Mesenteric fat pad (tissue), 1 donor: ENCODE measurements at places on chromosomes 5 and 9.

GRCh38 chr5:87097664-87098063, 170.0 kb upstream of the RASA1 start:
- no peak for DNase-seq

- no peak for DNase-seq
Measured at GRCh38 chr5:102583276-102584124, 84.7 kb upstream of the SLCO6A1 start.

DNA sequence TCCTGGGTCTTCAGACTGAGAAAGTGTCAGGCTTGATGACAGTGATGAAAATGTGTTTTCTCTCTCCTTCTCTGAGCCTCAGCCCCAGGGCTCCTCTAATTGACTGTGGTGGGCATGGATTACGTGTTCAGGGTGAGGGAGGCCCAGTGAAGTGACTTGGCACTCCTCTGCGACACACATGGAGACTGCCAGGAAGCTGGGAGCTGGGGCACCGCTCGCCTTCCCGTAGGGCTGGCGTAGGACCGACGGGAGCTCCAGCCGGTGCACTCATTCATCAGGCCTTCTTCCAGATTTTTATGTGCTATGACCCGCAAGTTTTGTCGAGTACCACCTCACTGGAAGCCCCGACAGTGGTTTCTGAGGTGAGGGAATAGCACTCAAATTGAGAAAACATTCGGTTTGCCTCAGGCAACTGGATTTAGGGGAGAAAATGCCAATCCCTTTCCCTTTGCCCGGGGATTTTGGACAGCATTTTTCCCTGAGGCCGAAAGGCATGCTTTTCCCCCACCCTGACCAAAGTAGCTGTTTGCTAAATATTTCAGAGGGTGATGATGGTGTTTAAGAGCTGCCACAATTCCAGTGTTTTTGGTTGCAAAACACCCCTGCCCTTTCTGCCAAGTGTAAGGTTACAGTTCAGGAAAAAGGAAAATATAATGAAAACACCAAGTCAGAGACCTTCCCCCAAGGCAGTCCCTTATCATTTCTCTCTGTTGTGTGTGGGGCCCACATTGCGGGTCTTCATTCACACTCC, 83.7 kb downstream of the PCSK5 start:
- no peak for DNase-seq

- no peak for DNase-seq
Measured at GRCh38 chr9:16527573-16527972, 342.9 kb downstream of the BNC2 start.

DNA sequence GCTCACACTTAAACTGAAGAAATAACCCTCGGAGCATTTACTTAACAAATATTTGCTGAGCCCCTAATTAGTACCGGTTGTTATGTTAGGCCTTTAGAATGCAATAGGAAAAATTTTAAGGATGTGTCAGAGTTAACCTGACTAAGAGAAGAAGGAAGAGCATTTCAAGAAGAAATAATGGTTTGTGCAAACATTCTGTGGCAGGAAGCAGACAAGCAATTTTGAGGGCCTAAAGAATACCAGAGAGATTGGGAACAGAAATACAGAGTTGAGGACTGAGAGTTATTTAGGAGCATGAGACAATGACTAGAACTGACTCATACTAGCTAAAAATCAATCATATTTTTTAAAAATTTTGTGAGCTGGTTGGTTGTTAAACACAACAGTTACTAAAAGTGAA, 218.8 kb downstream of the PRR16 start:
- no peak for DNase-seq

DNA sequence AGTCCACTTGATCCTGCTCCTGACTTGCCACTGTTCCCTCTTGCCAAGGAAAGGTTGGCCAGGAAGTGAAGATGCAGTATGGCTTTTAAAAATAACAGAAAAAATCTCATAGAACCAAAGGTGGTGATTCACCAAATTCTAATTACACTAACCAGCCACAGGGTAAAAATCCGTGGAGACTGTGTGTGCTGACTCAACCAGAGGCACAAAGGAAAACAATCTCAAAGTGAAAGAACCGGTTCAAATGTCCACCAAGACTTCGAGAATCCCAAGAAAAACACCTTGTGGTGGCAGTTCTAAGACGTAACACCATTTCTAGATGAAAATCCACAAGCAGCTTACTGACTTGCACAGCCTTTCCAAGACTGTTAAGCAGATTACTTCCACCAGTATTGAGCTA, 279.1 kb downstream of the TLE1 start:
- no peak for DNase-seq

GRCh38 chr5:115624994-115625393, 842 bp downstream of the TMED7 start:
- no peak for DNase-seq

DNA sequence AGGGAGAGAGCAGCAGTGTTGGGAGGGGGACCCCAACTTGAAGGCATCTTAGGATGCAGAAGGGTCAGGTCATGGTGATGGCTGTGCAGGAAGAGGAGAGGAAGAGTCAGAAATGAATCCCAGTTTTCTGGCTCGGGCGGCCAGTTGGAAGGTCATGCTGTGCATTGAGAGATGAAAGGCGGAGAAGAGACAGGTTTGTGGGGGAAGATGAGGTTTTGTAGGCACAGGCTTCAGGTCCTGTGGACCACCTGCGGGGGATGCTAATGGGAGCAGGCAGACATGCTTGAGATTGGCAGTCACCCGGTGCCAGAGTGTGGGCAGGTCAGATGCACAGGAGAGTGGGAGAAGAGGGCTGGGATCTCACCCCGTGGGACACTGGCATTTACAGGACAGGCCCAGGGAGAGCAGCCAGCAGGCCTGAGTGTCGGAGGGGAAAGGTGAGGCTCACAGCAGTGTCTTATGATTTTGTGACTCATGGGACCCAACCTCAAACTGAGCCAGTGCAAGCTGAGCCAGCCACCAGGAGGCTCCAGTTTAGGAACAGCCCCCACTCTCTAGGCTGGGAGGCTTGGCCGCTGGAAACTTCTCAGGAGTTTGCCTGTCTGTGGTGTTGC, 17.5 kb downstream of the STXBP1 start:
- DNase-seq = no peak

DNA sequence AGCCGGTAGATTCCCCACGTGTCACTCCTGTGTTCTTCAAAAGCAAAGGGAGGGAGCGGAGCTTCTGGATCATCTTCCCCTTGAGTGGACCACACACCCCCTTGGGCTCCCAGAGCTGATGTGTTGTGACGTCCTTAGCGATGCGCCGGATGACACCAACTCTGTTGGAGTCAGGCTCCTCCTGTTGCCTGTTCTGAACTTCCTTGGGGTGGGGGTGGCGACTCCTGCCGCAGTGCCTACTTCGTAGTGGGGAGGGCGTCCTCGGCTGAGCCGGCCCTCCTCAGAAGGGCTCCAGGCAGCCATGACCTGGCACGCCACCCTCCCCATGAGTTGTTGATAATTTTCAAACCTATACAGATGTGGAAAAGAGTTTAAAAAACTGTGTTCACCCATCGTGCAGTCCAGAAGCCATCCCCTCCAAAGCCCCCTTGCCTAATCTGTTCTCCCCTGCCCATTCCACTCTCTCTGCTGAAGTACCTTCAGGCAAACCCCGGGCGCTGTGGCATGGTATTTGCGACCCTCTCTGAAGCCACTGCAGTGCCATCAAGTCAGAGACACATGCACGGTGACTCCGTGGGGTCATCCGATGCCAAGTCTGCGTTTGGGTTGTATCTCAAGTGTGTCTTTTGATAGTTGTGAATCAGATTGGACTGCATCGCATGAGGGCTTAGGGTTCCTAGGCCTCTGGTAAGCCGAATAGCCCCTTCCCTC, 16.7 kb downstream of the EXOC3 start:
- DNase-seq = peak; percentile 73

DNA sequence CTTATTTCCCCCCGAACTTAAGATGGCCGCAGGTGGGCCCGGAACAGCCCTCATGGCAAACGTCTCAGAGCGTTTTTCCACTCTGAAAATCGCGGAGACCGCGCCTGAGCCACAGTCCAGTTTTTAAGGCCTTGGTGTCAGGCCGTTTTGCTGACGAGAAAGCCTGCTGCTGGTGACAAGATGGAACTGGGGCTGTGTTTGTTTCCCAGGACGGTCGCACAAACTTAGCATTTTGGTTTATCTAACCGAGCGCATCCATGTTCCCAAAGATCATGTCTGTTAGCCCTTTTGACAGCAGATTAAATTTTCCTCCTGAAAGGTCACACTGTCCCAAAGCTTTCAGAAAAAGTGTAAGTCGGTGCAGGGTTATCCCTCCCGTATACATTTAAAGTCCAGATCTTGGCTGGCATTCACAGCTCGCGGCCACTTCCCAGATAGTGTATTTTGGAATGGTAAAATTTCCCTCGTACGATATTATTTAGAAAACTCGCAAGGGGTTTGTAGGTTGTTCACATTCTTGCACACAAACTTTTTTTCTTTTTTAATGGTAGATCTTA, 812 bp downstream of the SREK1 start:
- peak; percentile 90 for DNase-seq

DNA sequence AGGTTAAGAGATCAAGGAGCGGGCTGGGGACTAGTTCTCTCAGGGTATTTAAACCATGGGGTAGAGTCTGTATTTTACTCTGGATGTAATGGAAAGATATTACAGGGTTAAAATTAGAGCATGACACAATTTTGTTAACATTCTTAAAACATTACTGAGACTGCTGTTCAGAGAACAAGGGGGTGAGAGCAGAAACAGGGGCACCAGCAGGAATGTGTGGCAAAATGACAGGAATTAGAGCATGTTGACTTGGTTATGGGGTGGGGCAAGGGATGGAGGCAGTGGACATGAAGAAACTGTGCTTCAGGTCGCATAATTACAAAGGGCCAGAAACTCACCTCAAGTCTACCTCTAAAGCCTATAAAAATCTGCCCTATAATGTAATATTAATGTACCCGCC, 75.0 kb downstream of the TMEM232 start:
- DNase-seq = no peak

DNA sequence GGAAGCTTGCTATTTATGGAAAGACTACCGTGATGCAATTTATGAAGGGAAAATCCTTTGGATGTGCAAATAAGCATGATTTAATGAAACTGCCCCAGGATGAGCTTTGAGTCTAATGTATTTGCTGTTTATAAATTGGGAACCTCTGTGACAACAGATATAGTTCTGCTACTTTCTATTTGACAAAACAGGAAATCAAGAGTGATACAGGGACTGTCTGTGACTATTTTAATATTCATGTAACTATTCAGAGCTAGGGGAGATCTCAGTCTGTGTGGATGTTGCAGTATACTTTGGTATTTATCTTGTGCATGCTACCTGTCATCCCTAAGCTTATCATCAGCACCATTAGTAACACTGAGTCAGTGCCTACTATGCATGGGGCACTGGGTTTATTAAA, 132.1 kb downstream of the PDZD2 start:
- DNase-seq = no peak

DNA sequence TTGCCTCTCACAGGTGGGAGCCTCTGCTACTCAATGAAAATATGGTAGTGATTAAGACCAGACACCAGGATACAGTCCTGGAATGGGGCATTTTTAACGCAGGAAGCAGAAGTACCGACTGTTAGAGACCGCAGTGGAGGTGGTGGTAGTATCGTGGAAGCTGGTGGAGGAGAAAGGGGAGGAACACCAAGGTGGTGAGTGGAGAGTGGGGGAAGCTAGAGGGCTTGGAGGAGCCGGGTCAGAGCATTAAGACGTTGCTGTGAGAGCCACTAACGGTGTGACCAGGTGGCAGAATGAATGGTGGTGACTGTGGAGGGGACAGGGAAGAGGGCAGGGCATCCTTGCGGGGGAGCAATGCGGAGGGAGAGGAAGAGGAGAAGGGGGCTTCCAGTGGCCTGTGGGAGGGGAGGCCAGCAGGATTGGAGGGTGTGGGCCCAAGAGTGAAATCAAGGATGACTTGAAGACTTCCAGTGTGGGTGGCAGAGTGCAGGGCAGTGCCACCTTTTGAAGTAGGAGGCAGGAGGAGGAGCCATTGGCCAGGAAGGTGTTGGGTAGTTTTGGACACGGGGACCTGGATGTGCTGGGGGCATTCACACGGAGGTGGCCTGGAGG, 1.6 kb upstream of the UBAC1 start:
- DNase-seq = no peak

DNA sequence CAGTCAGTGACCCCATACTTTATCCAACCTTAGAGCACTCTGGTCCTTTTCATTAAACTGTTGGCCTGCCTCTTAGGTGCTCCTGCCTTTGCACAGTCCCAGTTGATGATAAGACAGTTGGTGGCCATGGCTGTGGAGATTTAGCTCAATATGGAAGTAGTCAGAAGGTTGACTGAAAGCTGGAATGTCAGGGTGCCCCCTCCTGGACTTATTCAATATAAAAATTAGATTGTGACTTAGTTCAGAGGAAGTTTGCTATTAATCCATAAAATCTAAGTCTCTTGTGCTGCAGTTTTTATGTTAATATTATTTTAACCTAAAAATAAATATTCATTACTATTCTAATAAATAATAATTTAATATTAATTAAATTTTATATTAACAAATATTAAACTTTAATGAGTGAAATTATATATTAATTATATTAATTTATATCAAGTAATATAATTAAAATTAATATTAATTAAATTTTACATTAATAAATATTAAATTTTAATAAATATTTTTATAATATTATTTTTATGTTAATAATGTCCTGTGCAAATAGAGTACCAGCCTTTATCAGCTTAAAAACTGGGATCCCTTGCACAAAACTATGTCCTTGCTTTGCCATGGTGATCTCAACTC, 77.7 kb upstream of the ADAMTSL1 start:
- DNase-seq = no peak

DNA sequence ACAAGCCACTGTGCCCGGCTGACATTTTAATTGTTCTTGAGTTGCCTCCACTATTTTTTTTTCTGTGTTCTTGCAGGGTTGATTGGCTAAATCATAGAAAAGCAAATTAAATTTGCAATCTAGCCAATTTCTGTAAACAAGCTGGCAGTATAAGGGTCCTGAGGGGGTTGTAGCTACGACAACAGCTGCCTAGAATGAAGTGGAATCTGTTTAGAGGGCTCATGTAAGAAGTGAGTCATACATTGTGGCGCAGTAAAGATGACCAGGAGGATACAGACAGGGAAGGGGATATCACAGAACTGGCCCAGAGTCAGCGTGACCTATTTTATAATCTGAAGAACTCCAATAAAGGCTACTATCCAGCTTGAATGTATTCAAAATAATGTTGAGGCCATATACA, 82.2 kb upstream of the TLE1 start:
- no peak for DNase-seq

GRCh38 chr9:74951725-74952151, 974 bp downstream of the C9orf40 start:
- DNase-seq = no peak

GRCh38 chr5:101390151-101390908, 487.2 kb upstream of the ST8SIA4 start:
- no peak for DNase-seq

- no peak for DNase-seq
Measured at GRCh38 chr5:66477596-66477995, 118.6 kb upstream of the MAST4 start.

DNA sequence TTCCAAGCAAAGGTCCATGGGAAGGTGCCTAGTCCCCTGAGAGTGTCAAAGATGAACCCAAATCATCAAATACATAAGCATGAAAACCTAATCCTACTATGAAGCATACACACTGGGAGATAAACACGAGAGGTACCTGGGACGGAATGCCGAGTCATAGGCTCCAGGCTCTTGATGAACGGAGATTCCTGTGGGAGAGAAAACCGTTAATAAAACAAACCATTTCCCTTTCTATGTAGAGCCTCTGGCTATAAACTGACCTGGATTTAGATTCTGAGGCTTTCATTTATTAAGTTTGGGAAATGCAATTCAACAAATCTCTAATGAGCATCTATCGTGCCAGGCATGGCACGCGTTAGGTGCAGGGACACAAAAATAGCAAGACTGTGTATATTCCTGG, 206.4 kb upstream of the IL12B start:
- DNase-seq = no peak

GRCh38 chr5:125501396-125501795, 755.0 kb upstream of the ZNF608 start:
- DNase-seq = no peak

GRCh38 chr5:43425983-43426382, 13.8 kb upstream of the CCL28 start:
- no peak for DNase-seq
